Vagina (tissue), 2 donors: ENCODE measurements at places on chromosomes 12 and 14. TPM values are rescaled to one million over a fixed set of nuclear protein-coding genes. Genes with fewer than 3 reads are reported as not detected.
A peak's percentile ranks its signal among the peaks of the same experiment; 100 is the strongest.

Gene FLVCR2
- total RNA-seq, result 3.7 TPM

GRCh38 chr12:126483145-126484068 is 1418.2 kb downstream of the AACS start:
- no peak for DNase-seq

DNA sequence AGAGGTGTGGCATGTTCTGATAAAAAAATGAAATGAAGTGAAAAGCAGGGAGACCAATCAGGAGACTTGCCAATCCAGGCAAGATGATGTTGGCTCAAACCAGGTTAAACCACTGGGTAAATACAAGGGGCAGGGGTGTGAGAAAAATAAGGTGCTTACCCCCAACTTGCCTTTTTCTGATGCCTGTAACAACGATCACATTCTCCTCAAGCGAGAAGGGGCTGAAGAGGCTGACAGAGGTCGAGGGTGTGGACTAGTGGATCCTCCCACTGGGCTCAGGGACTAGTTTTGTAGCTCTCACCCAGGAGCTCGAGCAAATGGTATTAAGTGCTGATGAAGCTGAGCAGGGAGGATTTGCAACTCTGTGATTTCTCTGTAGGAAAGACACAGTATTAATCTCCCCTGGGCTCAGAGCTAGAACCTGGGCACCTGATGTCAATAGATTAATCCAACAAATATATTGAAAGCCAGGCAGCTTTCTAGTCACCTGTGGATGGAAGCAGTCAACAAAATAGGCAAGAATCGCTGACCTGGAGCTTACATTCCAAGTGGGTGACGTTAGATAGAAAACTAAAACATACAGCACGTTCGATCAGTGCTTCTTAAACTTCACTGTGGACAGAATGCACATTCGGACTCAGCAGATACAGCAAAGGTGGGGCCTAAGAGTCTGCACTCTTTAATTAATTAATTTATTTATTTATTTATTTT is 15.2 kb upstream of the EAPP start:
- no peak for DNase-seq

DNA sequence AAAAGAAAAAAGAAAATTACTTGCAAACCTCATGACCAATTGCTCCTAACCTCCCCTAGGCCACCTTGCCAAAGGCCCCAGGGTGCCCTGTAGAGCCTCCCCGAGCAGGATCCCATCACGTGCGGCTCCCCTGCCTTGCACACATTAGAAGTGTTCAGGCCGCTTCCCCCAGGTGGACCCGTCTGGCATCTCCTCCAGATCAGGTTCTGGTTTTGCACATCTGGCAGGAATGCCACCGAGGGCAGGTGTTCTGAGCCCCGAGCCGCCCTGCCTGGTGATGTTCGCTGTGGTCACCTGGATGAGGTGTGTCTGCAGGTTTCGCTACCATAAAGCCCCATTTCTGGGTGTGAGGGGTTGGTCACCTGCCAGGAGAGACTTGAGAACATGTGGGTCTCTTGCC is 19.3 kb downstream of the MMP17 start:
- no peak for DNase-seq

- peak; percentile 70 for DNase-seq
Observed at GRCh38 chr12:1913377-1914113, 4.9 kb downstream of the CACNA2D4 start.

- peak; percentile 92 for DNase-seq
Observed at GRCh38 chr12:53048780-53049401, 974 bp upstream of the TNS2 start.

- DNase-seq, result no peak
Observed at GRCh38 chr12:10331642-10332239, 24.1 kb downstream of the KLRD1 start.

DNA sequence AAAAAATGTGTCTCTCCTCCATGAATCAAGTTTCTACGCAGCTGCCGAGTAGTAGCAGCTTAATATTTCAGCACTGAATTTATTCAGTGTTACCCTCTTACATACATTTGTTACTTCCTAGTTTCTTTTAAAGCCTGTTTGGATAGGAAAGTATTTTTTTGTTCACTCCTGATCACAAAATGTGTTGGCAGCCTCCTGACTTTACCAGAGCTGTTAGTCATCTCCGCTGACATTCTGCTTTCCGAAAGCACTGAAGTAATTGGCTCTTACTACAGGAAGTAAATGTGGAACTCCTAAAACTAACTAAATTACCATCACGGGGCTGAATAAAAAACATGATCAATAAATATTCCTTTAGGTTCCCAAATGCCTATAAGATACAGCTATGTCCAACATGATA is 225.5 kb downstream of the EPS8 start:
- DNase-seq, result no peak

DNA sequence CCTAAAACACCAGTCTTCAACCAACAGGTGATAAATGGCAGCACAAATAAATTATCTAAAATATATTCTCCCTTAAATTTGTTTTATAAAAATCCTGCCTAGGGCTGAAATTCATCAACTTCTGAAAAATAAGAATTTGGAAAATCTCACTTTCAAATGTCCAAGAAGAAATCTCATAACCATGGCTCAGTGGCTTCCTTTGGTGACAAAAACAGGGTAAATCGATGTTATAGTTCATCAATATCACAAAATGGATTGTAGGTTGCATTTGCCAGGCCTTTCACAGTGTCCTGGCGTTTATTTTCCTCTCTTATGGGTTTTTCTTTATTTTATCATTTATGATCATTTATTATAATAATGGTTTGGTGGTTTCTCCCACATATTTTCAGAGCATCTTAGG is 103.0 kb downstream of the PTGER2 start:
- no peak for DNase-seq

DNA sequence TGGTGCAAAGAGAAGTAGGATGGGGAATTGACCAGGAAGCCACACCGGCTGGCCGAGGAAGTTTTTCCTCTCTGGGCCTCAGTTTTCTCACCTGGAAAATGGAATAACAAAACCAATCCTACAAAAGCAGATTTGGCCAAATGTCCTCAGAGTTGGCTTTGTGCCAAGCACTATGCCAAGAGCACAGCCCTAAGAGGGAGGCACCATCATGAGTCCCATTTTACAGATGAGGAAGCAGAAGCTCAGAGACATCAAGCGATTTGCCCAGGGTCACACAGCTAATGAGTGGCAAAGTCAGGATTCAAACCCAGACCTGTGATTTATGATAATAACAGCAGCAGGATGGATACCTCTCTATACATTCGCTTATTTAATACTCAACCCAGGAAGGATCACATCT is 27.3 kb downstream of the RASAL1 start:
- no peak for DNase-seq

- no peak for DNase-seq
Observed at GRCh38 chr14:24123424-24124417, 6.7 kb upstream of the FITM1 start.

DNA sequence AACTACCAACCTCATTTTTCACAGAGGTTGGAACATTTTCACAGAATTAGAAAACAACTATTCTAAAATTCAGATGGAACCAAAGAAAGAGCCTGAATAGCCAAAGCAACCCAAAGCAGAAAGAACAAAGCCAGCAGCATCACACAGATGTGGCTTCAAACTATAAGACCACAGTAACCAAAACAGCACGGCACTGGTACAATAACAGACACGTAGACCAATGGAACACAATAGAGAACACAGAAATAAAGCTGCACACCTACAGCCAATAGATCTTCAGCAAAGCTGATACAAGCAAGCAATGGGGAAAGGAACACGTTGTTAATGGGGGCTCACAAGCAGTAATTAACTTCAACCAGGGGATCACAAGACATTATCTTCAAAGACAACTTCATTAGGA is 87.8 kb upstream of the FERMT2 start:
- no peak for DNase-seq

DNA sequence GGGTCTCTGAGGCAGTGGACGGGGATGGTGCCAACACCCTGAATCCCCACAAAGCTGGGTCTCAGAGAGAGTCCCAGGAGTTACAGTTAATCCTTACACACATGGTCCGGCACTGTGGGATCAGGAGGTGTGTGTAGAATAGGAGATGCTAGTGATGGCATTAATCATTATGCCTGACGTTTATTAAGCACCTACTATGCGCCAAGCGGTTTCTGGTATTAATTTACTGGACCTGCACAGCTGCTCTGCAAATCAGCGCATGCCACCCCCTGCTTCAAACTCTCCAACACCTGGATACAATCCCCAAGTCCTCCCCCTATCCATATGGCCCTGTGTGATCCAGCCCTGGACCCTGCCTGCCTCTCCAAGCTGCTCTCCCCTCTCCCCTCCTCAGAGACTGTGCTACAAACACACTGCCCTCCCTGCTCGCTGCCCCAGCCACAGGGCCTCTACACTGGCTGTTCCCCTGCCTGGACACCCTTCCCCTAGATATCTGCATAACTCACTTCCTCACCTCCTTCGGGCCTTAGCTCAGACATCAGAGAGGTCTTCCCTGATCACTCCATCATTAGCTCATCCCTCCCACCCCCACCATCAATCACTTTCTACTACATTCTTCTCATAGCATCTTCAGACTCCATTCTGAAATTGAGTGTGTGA is 86.0 kb downstream of the RFLNA start:
- DNase-seq, result no peak

Gene OAS2
- 14.0 TPM for total RNA-seq

Gene NIN
- 29.5 TPM for total RNA-seq

- no peak for DNase-seq
Observed at GRCh38 chr14:74954947-74955228, 509 bp downstream of the PGF start.

GRCh38 chr14:103544388-103545218 is 15.6 kb downstream of the TRMT61A start:
- no peak for DNase-seq

DNA sequence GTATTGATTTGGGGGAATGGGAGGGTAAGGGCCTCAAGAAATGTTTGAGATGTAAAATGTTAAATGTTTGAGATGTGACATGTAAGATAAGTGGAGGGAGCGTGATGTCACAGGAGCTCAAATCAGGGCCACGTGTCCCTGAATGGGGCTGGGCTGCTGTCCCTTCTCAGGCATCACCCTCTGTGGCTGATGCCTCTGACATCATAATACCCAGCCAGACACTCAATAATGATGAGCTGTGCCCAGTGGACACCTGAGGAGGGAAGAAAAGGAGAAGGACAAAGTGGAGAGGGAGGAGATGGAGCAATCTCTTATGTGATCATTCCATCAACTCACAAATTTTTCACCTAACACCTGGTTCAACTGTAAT is 120.8 kb downstream of the SAMD4A start:
- no peak for DNase-seq

DNA sequence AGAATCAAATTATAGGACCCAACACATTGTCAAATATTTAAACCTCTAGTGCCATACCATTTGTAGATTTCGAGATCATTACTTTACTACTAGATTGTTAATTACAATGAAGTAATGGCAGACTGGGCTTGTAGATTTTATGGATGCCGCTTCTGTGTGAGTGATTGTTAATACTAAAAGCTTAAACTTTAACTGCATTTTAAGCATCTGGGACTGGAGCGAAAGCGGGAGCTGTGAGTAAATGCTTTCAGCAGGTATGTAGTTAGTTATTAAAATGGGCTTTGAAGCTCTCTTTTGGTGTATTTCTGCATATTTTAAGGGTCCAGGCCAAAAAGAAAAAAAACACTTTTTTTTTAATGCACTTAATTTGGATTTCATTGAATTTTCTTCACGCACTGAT is 519.3 kb downstream of the MED13L start:
- DNase-seq, result no peak

GRCh38 chr14:73634011-73634833 is 10.6 kb upstream of the DNAL1 start:
- DNase-seq, result no peak

DNA sequence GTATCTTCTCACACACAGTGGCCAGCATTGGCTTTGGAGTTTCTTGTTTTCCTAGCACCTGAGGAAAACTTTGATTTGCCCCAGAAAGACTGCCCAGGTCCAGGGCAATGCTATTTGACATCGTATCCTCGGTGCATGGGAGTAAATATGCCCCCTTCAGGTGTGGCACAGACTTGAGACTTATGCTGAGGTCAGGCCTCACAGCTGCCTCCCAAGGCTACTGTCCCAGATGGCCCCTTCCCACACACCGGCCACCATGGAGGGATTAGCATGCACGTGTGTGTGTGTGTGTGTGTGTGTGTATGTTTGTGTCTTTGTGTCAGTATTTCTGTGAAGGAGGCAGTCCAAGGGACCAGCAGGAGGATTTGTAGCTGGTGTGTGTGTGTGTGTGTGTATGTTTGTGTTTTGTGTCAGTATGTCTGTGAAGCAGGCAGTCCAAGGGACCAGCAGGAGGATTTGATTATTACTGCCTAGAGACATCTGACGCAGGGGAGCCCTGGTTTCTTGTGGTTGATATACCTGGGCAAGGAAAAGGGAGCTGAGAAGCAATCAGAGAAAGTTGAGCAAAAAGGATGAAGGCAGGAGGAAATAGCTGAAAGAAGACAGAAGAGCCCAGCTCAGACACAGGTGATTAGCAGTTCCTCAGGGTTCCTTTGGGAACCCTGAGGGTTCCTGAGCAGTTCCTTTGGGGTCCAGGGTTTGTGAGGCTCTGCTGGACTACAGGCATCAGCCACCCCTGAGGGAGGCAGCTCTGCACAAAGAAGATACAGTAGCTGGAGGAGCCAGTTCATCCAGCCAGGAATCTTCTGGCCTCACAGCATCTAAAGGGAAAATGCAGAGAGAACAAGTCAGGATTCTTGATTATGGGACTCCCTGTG is 42.2 kb downstream of the COX16 start:
- DNase-seq, result no peak

GRCh38 chr14:81408595-81408994 is 8.5 kb upstream of the STON2 start:
- DNase-seq, result no peak

- DNase-seq, result no peak
Observed at GRCh38 chr14:56379956-56380355, 199.6 kb upstream of the TMEM260 start.

DNA sequence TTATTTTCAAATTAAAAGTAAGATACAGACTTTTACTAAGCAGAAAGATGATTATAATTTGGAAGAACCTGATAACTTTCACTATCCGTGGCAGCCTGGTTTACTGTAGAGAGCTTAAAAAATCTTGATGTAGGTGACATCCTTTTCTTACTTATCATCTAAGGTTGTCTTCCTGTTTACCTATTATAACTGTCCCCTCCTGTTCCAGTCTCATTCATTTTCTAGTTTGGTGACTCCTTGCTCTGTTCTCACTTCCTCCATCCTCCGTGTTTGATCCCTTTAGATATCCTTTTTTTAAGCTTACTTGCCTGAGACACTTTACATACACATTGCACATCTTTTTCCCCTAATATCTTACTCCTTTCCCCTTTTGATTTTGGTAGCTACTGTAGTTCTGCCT is 27.5 kb downstream of the CCDC91 start:
- no peak for DNase-seq
